ENCODE measurements at places on chromosomes 4 and X.

DNA sequence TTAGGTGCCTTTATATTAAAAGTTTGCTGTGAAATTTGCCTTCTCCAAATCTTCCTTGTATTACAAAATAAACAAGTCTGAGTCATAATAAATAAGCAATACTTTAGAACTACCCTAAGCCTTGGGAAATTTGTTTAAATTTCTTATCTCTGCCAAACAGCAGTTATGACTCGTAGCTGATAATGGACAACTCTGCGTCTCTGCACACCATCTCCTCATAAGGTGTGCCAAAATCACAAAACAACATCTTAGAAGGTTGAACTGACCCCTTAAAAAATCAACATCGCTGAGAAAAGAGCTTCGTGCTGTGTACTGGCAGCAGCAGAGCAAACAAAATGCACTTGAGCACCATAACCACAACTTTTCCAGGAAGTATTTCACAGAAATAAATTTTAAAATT is 22.0 kb downstream of the OR13H1 start:
- DNase-seq, result no peak

GRCh38 chr4:182969651-182970279 is 52.6 kb upstream of the DCTD start:
- no peak for DNase-seq

- no peak for DNase-seq
Measured at GRCh38 chrX:69028761-69029120, 136.5 kb downstream of the PJA1 start.

DNA sequence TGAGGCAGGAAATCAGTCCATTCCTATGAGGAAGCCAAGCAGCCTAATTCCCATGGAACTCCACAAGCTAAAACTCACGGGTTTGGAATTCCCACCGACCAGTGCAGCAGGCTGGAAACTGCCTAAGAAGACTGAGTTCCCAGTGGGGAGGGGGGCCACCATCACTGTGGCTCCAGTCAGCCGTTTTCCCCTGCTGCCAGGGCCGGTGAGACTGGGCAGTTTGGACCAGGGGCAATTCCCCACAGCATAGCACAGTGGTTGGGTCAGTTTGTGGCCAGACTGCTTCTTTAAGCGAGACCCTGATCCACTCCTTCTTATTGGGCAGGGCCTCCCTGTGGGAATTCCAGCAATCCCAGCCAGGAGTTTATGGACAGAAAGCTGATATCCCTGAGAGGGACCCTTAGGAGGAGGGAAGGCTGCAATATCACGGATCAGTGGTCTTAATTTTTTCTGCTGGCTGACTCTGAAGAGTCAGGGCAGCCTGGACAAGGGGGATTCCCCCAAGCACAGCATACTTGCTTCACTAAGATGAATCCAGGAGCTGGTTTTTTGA is 20.7 kb downstream of the PAGE5 start:
- no peak for DNase-seq

GRCh38 chr4:100362366-100362765 is 155.5 kb downstream of the EMCN start:
- DNase-seq, result no peak

DNA sequence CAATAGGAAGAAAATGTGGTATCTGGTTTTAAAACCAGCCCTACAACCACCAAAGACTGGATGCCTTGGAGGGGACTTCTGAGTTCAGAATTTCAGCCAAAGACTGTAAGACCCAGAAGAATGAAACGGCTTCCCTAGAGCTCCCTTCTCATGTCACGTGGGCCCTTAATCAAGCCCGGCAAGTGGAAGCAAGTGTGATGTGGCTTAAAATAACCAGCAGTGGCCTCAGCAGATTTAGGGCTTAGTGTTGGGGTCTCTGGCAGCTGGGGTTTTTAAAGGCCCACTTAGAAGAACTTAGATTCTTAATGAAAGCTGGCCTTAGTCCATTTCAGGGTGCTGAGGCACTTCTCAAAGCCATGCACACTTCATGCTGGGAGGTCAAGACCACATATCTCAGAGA is 111.2 kb upstream of the TBC1D9 start:
- no peak for DNase-seq

DNA sequence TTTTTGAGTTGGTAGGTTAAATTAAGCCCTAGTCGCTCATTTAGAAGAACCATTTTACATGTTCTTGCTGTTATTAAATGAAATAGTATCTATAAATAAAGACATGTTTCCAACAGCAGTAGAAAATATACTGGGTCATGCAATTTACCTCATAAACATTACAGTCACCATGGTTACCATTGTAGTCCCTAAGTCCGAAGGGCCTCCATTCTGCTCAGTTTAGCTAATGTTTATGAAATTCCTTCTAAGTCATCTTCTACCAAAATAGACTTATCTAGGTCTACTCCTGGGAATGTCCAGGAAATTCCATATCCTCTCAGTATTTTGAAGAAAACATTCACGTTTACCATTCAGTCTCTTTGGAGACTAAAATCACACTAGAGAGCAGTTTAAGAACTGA is 292.5 kb upstream of the DCAF8L1 start:
- DNase-seq, result no peak
